Effector CD4-positive, alpha-beta T cell (primary cell): ENCODE measurements at places on chromosomes 7 and 10.

GRCh38 chr10:121941532-121941931, 13.7 kb upstream of the ATE1 start:
- no peak for DNase-seq

- no peak for DNase-seq
Observed at GRCh38 chr10:5595994-5596471, 70.4 kb downstream of the ASB13 start.

DNA sequence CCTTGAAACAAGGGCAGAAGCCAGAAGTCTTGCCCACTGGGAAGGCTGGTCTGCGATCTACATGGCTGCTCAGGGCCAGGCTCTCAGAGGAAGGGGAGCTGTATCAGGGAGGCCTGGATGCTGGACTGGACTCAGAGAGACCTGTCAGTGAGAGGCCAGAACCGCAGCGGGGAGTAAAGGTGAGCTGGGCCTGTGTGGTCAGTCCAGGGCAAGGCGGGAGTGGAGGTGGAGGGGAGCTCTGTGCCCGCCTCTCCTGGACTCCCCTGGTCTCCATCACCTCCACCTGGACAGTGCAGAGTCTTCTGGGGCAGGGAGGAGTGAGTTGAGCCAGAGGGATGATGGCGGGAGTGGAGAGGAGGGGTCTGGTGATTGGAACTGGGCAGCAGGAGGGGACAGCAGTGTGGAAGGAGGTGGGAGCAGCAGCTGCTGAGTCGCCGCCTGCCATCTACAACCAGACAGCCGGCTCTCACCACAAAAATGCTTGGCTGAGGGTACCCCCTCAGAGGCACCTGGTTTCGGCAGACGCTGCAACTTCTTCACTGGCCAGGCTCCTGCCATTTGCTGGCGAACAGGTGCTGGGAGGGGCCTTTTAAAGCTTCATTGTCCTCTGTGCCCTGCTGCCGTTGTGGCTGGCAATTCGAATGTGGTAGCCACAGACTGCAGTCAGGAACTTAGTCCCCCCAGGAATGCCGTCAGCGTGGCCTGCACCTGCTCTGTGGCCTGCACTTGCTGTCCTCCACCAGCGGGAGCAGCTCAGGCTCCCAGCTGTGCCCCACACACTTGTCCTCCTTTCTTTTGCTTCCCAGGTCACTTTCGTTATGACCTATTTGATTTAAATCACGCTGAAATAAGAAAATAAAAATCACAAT, 3.5 kb downstream of the RASSF4 start:
- DNase-seq: no peak

DNA sequence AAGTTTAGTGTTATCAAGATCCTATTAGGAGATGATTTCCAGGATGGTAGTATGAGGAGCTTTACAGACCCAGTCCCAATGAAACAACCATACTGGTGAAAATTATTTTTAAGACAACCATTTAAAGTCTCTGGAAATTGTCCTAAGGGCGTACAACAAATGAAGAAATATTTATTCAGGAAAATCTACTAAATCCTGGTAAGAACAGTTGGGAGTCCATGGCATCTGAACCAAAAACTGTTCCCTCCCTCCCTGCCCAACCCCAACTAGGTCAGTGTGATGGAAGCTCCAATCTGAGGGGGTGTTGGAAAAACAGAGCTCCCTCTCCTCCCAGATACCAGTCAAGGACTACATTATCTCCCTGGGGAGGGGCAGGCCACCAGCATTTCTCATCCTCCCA, 74.7 kb upstream of the MKLN1 start:
- DNase-seq: no peak

- DNase-seq: no peak
Observed at GRCh38 chr7:69827558-69827957, 229.3 kb downstream of the AUTS2 start.
